ENCODE measurements at places on chromosomes 13 and 19.
A peak's percentile ranks its signal among the peaks of the same experiment; 100 is the strongest.

GRCh38 chr19:18271433-18271841 lies 2.8 kb downstream of the IQCN start:
- no peak for DNase-seq

GRCh38 chr19:8611391-8611876 lies 919 bp upstream of the ADAMTS10 start:
- no peak for DNase-seq

DNA sequence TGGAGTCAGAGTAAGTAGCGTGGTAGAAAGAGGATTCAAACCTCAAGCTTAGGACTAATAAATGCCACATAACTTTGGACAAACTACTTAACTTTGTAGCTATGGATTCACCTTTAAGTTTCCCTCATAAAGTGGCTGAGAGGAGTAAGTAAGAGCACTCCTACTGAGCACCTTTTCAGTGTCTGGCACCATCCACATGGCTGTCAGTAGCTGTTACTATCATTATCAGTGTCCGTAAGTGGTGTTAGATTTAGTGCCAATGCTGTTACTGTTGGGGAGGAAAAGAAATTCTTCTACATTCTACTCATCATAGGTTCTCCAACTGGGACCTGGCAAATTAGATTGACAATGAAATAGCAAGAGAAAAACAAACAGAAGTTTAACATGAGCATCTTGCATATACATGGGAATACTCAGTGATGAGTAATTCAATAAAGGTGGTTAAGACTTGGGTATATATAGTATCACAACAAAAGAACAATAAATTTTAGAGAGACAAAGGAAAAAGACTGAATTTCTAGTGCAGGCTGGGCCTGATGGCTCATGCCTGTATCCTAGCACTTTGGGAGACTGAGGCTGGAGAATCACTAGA lies 165.6 kb upstream of the NBEA start:
- DNase-seq = no peak

DNA sequence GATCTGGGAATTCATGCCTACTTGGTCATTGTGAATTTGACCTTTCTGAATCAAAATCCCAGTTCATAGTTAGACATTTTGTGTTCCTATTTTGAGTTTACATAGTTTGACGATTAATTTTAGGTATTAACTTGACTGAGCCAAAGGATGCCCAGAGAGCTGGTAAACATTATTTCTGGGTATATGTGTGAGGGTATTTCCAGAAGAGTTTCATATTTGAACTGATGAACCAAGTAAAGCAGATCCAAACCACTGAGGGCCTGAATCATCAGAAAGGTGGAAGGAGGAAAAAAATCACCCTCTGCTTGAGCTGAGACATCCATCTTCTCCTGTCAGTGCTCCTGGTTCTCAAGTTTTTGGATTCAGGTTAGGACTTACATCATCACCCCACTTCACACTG lies 116.6 kb downstream of the CYSLTR2 start:
- no peak for DNase-seq

DNA sequence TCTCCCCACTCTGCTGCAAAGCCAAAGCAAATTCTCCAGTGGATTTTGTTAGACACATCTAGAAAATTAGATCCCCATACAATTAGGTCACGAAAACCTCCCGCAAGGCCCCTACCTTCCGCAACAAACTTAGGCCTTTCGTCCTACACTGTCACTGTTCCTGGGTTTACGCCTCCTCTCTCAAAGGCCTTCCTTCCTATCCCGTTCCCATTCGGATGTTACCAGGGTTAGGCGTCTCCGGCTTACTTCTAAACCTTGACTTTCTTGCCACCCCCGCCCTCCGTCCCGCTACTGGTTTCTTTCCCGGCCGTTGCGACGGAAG lies 754 bp downstream of the RNF6 start:
- DNase-seq = no peak

DNA sequence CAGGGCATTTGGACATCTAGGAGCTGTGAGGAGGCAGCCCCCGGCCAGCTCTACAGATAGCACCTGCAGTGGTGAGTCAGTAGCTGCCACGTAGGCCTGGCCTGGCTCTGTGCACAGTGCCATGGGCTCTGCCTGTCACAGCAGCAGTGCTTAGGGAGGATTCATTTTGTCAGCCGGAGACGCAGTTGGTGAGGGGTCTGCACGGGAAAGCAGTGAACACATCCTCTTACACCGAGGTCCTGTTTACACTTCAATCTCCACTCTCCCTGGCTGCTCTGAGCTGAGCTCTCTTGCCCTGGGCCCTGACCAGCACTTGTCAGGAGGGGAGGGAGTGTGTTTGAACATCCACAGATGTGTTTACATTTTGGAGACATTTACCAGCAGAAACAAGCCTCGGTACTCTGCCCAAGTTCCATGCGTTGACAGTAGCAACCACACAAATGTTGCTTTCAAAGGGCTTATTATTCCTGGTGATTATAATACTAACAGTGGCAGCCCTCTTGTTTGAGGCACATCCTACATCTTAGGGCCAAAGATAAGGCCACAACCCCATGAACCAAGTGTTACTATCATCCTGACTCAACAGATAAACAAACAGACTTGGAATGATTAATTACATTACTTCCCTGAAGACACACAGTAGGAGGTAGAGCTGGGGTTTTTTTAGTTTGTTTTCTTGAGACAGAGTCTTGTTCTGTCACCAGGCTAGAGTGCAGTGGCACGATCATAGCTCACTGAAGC lies 148.9 kb downstream of the USP12 start:
- no peak for DNase-seq

GRCh38 chr13:98912846-98913245 lies 65.0 kb downstream of the DOCK9 start:
- DNase-seq = no peak

- DNase-seq = no peak
These were observed 1807.7 kb downstream of the OLFM4 start for GRCh38 chr13:54836273-54836672.

GRCh38 chr19:28239270-28239669 lies 973.7 kb downstream of the UQCRFS1 start:
- DNase-seq = peak; percentile 66

DNA sequence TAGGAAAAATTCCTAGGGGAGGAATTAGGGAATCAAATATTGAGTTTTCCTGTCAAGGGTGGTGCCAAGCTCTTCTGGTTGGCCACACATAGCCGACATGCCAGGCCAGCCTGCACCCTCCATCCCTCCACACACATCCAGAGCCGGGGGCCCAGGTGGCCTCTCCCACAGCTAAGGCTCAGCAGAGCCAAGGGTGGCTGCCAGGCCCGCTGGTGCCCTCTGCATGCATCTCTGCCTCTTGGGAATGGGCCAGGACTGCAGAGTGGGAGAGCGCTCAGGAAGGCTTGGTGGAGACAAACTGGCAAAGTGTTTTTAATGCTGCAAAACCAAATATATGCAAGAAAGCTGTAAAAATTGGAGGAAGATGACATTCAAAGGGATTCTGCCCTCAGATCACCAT lies 42.7 kb upstream of the GAS6 start:
- no peak for DNase-seq

GRCh38 chr13:113157929-113158747 lies at the start of gene PROZ:
TSS of gene PROZ (plus strand) at chr13:113158648. CDS start at chr13:113158661, 13 bp downstream.
- DNase-seq = peak; percentile 49

DNA sequence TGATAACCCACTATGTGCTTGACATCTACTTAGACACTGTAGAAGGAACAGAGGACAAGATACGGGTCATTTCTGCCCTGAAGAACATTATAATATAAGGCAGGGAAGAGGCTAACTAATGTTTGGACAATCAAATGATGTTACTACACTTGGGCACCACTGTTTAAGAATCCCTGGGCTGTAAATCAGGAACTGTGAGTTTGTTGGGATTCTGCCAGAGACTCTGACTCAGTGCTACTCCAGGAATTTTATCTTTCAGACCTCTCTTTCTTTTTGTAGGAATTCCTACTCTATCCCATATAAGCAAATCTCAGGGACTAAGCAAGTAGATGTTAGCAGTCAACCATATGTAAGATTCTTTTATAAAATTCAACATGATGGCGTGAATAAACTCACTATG lies 3.1 kb upstream of the ZNF471 start:
- no peak for DNase-seq

- DNase-seq = no peak
These were observed 48.3 kb upstream of the AKAP11 start for GRCh38 chr13:42223681-42224080.

GRCh38 chr13:105240371-105240770 lies 1295.1 kb downstream of the EFNB2 start:
- no peak for DNase-seq

DNA sequence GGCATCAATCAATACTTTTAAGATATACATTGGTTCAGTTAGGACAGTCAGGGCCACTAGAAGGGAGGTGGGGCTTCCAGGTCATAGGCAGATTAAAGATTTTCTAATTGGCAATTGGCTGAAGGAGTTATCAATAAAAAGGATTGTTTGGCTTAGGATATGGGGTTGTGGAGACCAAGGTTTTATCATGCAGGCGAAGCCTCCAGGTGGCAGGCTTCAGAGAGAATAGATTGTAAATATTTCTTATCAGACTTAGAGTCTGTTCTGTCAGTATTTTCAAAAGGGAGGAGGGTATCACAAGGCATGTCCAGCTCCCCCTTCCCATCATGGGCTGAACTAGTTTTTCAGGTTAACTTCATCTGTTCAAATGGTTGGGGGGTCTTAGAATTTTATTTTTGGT lies 77.4 kb upstream of the FARP1 start:
- DNase-seq = no peak

DNA sequence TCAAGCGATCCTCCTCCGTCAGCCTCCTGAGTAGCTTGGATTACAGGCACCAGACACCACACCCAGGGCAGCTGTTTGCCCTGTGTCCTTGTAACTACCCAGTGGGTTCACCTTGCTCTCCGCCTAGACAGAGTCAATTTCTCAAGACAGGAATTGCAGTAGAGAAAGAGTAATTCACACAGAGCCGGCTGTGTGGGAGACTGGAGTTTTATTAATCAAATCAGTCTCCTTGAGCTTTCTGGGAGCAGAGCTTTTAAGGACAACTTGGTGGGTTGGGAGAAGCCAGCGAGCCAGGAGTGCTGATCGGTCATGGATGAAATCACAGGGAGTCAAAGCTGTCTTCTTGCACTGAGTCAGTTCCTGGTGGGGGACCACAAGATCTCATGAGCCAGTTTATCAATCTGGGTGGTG lies 20.6 kb upstream of the ADGRE1 start:
- DNase-seq = no peak

- no peak for DNase-seq
These were observed 96.7 kb downstream of the PCDH9 start for GRCh38 chr13:67133476-67133875.

- no peak for DNase-seq
These were observed 160.2 kb downstream of the SLC7A1 start for GRCh38 chr13:29435125-29435911.
